Stimulated activated CD8-positive, alpha-beta memory T cell treated with anti-CD3 and anti-CD28 coated beads, Interleukin-15, amount 100 ng/mL, for 4 hours (primary cell): ENCODE measurements at places on chromosomes 4 and X.
A peak's percentile ranks its signal among the peaks of the same experiment; 100 is the strongest.

- DNase-seq: no peak
These were observed 14.7 kb upstream of the SEC24D start for GRCh38 chr4:118850488-118851173.

GRCh38 chrX:1453395-1453783, 680 bp upstream of the ASMTL start:
- peak; percentile 69 for DNase-seq

- no peak for DNase-seq
These were observed 32.1 kb downstream of the XK start for GRCh38 chrX:37717708-37718107.

DNA sequence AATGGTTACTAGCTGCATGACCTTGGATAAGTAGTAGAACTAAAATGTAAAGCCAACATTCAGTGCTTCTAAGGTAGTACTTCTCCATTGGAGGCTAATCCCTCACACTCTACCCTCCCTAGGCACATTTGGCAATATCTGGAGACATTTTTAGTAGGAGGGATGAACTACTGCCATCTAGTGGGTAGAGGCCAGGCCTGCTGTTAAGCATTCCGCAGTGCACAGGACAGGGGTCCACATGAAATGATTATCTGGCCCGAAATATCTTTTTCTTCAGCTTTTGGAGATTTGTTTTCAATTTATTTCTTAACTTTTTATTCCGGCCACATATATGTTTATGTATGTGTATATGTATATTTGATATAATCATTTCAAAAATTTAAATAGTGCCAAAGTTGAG, 36.0 kb upstream of the SPANXC start:
- DNase-seq: no peak

DNA sequence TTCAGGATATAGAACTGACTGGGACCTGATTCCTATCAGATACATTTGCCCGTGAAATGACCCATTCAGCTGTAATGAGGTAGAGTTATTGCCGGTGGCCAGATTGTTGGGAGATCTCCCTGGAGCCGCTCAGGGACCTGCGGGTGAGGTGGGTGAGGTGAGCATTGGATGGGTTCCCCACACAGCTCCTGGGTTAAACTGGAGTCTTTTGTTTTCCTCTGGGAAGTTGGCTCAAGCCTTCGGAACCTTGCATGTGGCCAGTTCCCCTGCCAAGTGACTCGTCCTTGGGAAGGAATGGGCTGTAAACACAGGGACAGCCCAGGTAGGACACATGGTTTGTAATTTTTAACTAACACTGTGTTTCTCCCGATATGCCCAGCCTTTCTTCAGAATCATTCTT, 31.6 kb upstream of the KIT start:
- DNase-seq: no peak

DNA sequence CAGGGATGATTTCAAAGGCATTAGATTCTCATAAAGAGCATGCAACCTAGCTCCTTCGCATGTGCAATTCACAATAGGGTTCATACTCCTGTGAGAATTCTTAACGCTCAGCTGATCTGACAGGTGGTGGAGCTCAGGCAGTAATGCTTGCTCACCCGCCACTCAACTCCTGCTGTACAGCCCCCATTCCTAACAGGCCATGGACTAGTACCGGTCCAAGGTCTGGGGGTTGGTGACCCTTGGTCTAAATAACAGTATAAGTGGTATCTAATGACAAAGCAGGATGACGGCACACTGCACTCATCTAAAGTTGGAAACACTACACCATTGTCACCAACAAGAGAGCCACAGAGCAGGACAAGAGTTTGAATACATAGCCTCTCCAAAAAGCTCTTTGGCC, 28.5 kb downstream of the ADGRA3 start:
- DNase-seq: no peak

- no peak for DNase-seq
These were observed 11.7 kb upstream of the FAT4 start for GRCh38 chr4:125303058-125303457.

- DNase-seq: no peak
These were observed 700 bp downstream of the VMA21 start for GRCh38 chrX:151397741-151398070.

- DNase-seq: no peak
These were observed 107.3 kb downstream of the ARHGAP10 start for GRCh38 chr4:147839200-147839599.

GRCh38 chr4:150074064-150074463, 4.2 kb upstream of the DCLK2 start:
- no peak for DNase-seq

DNA sequence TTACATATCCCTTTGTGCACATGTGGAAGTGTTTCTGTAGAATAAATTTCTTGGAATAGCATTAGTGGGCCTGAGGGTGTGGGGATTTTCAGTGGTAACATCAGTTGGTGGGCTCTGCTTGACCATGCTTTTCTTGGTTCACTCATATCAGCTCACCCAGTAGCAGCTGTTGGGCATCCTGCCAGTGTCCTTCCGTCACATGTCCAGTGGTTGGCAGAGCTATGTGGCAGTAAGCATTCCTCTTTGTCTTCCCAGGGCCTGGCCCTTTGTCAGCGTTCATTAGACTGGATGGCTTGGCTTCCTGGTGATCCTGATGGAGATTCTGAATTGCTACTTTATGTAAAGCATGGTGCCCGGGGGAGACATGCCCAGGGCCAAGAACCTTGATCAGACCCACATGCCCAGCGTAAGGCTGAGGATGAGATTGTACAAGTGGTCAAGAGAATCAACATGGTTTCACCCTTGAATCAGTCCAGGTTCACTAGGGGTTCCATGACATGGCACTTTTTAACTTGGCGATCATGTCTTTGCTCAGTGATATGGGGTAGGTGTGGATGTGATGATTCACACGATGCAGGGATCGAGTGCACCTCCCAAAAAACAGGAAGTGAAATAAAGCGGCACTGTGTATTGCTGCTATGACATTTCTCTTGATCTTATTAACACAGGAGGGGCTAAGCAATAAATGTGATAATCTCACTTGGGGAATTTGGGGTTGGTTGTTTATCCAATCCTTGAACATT, 72.1 kb upstream of the IGFBP7 start:
- DNase-seq: no peak

- DNase-seq: no peak
These were observed 129.6 kb downstream of the IL1RAPL2 start for GRCh38 chrX:104695593-104695992.

DNA sequence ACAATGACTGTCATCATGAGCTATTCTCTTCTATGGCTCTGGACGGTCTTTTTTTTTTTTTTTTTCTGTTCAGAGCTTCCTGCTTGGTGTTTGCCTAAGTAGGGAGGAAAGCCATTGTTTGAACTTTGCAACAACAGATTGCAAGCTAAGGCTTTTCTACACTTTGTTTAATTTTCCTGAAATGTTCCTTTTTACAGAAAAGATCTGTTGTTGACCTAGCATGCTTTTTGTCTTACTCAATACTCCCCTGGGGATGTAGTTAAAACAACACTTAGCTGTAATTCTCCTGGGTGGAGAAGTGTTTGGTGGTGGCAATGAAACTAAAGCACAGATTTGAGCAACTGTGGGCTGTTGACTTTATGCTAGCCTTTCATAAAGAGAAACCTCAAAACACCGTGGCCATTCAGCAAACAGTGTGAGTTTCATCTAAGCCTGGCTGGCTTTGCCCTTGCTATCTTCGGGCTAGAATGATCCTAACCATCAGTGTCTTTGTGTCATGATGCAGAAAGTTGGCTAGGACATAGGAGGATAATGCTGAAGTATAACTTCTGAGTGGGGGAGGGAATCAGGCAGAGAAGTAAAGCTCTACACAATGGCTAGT, 110.5 kb downstream of the ANXA3 start:
- no peak for DNase-seq

GRCh38 chr4:173211222-173211621, 42.6 kb downstream of the GALNT7 start:
- DNase-seq: no peak

- no peak for DNase-seq
These were observed 151.8 kb downstream of the SLC7A11 start for GRCh38 chr4:138090150-138090917.

GRCh38 chr4:152679414-152680281, at the start of gene TMEM154:
TMEM154 (minus strand) TSS chr4:152679997; CDS start chr4:152679933, 64 bp downstream.
- peak; percentile 16 for DNase-seq

DNA sequence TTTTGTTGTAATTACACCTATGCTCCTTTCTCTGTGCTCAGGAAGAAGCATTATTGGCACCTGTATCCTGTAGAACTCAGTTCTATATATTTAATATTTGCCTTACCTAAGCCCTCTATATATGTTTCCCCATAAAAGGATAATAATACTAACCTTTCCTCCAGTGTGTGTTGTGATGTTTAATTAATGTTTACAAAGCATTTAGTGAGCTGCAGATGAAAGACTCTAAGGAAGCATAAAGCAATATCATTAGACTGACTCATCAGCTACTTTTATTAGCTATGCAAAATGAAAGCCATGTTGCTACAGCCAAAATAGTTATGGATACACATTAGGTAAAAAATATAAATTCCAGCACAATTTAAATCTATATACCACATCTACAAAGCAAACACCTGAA, 93.6 kb upstream of the PTPN13 start:
- no peak for DNase-seq

DNA sequence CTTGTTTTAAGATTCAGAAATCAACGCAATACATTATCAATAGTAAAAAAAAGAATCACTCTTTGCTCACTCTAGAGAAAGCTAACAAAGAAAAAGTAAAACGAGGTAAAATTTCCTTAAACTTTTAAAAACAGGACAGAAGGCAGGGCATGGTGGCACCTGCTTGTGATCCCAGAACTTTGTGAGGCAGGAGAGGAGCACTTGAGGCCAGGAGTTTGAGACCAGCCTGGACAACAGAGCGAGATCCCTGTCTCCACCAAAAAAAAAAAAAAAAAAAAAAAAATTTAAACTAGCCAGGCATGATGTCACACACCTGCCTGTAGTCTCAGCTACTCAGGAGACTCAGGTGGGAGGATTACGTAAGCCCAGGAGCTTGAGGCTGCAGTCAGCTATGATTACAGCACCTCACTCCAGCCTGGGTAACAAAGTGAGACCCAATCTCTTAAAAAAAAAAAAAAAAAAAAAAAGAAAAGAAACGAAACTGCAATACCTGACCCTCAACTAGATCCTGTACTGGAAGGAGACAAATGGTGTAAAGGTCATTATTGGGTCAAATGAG, 3.5 kb downstream of the CCNI start:
- peak; percentile 23 for DNase-seq

DNA sequence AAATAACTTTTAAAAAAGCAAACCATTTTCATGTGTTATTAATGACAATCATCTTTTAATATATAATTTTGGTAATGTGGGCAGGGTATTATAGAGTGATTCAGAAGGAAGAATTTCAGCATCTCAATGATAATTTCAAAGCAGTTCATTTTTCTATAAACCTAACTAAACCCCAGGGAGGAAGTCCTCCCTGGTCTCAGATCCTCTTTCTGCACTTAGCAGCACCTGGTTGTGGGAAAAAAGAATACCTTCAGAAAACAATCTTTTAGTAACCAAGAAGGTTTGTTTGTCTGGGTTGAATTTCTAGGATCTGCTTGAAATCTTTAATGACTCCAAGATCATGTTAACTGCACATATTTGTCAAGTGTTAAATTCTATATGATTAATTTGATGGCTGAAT, 29.9 kb downstream of the DKK2 start:
- no peak for DNase-seq

DNA sequence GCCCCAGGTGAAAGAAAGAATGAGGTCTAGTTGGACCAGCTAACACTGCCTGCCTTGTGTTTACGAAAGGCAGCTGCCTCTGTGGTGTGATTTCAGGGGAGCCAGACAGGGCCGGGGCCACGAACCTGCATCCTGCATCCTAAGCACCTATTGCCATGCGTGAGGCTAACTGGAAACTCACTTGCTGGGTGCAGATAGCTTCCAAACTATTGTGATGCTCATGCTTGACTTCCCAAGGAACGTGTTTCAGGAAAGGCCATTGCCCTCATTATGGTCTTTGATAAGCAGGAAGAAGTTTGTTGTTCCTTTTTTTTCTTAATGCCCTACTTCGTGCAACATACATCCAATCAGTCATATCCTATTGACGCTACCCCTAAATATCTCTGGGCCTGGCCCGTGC, 2.3 kb upstream of the IRF2 start:
- DNase-seq: no peak

- no peak for DNase-seq
These were observed 484.1 kb downstream of the SMARCA1 start for GRCh38 chrX:129039176-129039575.

GRCh38 chr4:140426610-140427105, 790 bp downstream of the CLGN start:
- no peak for DNase-seq

DNA sequence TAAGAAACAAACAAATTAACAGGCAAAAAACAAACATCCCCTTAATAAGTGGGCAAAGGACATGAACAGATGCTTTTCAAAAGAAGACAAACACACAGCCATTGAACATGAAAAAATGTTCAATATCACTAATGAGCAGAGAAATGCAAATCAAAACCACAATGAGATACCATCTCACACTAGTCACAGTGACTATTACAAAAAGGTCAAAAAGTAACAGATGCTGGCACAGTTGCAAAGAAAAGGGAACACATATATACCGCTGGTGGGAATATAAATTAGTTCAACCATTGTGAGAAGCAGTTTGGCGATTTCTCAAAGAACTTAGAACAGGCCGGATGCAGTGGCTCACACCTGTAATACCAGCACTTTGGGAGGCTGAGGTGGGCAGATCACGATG, 146.1 kb upstream of the NEIL3 start:
- DNase-seq: no peak

DNA sequence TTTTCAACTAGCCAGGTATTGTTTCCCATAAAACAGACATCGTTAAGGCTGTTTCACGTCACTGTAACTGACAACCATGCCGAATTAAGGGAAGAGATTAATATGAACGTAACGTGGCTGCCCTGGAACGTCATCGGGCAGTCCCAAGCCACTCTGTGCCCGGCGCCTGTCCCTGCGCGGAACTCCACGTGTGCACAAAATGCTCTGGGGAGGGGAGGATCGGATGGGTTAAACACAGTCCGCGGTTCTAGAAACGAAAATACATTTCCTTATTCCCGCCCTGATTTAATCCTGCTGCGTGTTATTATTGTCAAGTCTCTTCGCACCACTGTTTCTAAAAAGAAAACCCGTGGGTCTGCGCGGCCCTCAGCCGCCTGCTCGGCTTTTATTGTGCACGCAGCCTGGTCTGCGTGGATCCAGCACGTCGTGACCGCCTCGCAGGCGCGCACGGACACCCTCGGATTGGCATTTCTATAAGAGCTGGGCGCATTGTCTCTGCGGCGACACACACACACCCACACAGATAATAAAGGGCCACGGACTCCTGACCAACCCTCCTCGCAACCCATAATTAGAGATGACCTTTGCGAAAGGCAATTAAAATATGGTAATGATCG, 69.6 kb upstream of the BCOR start:
- DNase-seq: no peak
